Stimulated activated CD8-positive, alpha-beta memory T cell treated with anti-CD3 and anti-CD28 coated beads, Interleukin-7, amount 100 ng/mL, for 4 hours (primary cell): ENCODE measurements at places on chromosomes 13 and 19.

DNA sequence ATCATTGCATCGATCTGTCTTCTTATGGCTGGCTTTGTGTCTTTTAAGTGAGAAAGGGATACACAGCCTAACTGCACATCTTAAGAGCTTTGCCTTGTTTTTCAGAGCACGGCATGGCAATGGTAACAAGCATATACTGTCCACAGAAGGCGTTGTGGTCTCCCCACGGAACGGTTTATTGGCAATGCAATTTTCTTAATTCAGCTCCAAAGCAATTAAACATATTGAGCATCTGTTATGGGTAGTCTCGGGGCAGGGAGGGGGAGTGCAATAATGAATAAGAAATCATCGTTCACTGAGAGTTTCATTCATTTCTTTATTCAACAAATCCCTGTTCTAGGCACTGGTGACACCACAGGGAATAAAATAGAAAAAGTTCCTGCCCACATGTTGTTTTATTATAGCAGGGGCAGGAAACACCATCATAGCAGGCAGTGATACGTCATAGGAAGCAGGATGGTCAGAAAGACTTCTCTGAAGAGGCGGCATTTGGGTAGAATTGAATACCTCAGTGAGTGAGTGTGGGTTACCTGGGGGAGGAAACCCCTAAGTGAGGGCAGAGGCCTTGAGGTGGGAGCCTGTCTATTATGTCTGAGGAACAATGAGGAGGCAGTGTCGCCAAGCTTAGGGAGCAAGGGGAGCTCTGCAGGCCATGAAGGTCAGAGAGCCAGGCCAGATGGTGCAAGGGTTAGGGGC, 185.7 kb upstream of the KL start:
- no peak for DNase-seq

- DNase-seq: no peak
Measured at GRCh38 chr13:21171420-21171819, 4.9 kb downstream of the SKA3 start.

DNA sequence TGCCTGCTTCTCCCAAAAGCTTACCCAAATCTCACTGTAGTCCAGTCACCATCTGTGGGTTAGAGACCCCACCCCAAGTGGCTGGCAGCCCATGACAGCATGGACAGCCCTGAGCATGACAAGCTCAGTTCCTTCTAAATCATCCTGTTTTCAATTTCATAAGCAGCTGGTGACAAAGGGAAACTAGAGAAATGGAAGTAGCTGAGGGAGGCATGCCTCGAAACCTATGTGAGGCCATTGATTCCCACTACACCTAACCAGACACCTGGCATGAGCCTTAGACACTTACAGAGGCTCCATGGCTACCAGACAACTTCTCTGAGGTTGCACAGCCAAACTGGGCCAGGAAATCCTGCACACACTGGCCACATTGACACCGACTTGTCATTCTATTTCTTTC, 56.2 kb downstream of the ABCC4 start:
- no peak for DNase-seq

DNA sequence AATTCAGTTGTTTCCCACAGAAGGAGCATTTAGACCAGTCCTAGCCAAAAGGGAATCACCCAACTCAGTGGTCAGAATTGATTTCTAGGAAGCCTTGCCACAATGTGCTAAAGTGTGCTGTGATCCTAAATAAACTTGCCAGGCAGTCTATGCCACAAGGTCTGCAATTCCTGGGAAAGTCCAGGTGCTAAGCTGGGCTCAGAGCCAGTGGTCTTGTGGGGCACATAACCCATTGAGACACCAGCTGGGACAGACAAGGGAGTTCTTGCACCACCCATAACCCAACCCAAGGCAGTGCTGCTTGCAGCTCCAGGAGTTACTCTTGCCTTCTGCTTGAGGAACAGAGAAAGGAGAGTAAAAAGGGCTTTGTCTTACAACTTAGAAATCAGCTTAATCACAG, 489.5 kb upstream of the SPRY2 start:
- DNase-seq: no peak

- DNase-seq: no peak
Measured at GRCh38 chr19:18982669-18983068, 41.7 kb upstream of the HOMER3 start.

DNA sequence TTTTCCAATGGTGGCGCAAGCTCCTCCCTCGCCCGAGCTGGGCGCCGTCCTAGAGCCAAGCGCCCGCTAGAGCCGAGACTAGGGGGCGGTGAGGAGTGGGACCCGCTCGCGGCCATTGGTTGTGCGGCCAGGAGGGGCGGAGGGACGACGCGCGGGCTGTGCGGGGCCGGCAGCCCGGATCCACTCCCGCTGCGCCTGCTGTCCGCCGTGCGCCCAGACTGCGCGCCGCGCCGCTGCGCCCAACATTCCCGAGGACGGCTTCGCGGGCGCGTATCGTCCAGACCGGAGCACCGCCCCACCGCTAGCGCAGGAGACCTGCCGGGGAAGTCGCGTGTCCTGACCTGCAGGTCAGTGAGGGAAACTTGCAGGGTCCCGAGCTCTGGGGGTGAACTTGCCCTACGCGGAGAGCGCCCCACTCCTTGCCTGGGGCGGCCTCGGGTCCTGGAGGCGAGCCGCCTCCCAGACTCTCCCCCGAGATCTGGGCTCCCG, at the start of gene SERTM1:
Gene SERTM1, plus strand, starts transcription at position 183 of the 489 bp plus-strand sequence. CDS start 21,059 bp downstream, outside the sequence.
- no peak for DNase-seq

GRCh38 chr13:44108331-44108858, 228.7 kb downstream of the LACC1 start:
- DNase-seq: no peak

DNA sequence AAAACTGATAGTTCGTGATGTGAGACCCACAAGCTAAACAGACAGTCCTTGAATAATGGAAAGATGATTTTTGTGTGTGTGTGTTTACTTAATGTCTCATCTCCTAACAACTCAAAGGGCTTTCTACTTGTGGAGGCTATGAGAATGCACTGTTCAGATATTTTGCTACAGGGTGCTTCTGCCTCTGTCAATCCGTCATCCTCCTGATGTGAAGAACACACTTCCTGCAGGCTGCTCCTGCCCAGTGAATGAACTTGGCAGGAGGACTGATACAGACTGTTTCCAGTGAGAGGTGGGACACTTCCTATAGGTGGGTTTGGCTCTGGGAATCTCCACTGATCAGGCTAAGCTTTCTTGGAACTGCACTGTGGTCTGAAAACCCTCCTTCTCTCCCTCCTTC, 168.4 kb upstream of the STARD13 start:
- no peak for DNase-seq

DNA sequence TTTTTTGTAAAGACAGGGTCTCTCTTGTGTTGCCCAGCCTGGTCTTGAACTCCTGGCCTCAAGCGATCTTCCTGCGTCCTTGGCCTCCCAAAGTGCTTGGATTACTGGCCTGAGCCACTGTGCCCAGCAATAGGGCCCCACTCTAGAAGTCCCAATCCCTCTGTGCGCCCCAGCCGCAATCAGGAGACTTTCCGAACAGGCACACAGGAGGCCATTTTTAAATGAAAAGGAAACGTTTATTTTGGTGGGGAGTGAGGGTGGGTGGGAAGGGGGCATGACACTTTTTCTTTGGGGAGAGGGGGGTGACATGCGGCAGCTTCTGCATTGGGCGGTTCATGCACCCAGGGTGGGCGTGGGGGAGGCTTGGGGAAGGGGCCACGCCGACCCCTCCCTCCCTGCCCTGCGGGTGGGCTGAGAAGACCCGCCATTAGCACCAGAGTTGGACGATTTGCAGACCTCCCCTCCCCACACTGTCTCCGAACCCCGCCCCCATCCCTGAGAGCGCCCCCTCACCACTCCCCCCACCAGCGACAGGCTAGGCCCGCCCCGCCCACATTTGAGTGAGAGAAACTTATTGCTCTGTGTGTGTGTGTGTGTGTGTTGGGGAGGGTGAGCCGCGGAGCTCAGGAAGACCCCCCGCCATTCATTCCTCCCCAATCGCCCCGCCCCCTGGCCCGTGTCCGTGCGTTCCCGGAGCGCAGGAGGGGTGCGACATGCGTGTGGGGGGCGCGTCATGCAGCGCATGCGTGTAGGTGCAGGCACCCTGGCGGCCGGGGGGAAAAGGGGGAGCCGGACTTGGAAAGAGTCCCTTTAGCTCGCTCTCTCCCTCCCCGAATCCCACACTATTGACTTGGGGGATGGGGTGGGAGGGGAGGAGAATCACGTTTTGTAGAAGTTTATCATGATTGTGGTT, 17.2 kb downstream of the KCNC3 start:
- DNase-seq: no peak

DNA sequence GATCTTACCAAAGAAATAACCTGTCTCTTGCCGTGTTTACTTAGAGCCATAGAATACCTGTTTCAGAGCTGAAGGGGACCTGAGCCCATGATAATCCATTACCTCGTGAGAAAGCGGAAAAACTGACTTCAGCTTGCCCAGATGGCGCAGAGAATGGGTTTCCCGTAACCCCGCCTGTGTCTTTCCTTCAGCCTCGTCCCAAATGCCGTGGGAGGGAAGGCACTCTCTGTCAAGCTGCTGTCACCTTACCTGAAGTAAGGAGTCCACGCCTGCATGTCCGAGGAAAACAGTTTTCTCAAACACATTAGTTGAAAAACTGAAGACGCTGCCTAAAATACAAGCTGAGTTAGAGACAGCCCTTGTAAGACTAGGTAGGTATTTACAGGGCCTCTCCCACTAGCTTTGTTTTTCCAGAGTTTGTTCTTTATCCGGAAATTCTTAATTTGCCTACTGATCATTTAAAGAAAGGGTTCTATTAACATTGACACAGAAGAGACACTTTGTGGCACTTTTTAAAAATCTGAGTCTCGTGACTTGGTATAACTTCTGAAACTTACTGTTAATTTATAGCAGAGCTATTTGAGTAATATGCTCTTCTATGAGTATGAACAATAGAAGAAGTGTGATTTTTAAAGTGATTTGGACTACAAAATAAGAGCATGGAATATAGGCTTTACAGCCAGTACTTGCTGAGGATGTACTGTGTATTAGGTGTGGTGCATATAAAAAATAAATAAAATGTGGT, 1.3 kb upstream of the INTS6 start:
- peak; percentile 29 for DNase-seq

GRCh38 chr13:24892829-24893228, 128.9 kb downstream of the RNF17 start:
- no peak for DNase-seq

GRCh38 chr13:104833221-104833620, 1702.2 kb downstream of the EFNB2 start:
- no peak for DNase-seq

- no peak for DNase-seq
Measured at GRCh38 chr13:79681069-79681468, 200.1 kb downstream of the NDFIP2 start.

DNA sequence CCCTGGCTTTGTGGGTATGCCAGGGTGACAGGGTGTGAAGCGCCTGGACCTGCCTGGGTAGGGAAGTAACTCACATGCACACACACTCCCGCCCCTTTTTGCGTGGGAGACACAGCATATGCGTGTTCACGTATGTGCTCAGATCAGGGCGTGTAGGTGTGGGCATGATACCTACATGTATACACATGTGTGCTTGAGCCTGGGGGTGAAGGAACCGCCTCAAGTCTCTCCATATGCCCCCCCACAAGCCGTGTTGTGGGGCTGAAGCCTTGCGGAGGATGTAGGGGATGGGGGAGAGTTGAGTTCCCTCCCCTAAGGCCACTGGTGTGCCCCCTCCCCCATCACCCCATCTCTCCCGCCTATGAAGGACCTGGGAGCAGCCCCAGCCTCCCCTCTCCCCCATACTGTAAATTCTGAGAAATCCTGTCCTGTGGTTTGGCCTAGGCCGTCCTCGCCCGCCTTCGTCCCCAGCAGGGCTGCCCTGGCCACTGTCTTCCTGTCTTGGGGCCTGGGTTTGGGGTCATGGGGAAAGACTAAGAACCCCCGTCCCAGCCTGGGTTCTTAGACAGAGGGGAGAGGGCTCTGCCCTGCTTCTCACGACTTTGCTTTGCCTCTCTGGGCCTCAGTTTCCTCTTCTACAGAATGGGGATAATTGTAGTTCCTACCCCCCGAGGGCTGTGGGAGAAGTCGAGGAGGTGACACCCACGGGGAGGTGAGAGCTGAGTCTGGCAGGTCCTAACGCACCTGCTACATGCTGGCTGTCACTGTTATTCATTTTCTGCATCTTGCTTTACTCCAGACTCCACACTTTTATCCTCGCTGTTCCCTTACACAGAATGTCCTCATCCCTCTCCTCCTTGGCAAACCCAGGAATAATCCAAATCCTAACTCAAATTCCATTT, 14.3 kb downstream of the ACTL9 start:
- no peak for DNase-seq

- DNase-seq: no peak
Measured at GRCh38 chr13:99237981-99238662, 20.1 kb downstream of the GPR18 start.

DNA sequence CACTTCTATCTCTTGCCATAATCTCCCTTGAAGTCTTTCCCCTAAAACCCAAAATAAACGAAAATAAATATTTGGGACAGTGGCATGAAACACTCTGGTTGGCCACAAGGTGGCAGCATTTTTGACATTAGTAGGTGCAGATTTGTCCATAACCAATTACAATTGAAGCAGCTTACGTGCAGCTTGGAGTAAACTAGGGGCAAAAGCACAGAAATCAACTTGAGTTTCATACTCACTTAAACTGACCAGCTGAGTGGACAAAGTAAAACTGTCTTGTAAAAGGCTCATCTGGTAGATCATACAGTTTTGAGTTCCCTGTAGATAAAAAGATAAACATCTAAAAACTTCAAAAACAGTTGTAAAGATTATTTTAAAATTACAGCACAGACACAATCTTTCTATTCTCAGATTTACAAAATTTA, 18.8 kb downstream of the PDCD5 start:
- DNase-seq: peak; percentile 12

GRCh38 chr13:25654322-25654721, 282.5 kb downstream of the ATP8A2 start:
- DNase-seq: no peak

DNA sequence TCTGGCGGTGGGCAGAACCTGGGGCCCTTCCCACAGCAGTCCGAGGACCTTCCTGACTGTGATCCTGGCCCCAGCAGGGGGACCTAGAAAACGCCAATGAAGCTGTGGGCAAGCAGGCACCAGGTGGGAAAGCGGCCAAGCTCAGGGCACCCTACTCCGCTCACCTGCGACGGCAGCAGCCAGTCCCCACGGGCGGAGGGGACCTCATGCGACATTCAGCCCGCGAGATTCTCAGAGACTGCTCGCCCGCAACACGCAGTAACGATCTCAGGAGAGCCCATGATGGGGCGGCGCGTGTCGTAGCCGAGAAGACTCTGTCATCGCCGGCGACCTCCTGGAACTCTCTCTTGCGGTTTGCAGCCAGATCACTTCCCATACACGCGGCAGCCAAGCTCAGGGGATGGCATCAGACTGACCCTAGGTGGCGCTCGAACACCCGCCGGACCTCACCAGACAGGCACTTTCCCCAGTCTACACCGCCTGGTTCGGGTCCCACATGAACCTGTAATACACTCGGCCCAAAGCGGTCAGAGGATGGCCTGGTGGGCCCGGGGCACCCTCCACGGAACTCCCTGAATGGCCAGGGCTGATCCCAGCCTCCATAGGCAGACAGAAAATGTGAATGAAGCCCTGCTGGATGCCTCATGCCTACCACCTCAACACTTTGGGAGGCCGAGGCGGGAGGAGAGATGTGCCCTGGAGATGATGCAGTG, 26.5 kb downstream of the MAN2B1 start:
- DNase-seq: peak; percentile 82
